ENCODE measurements at places on chromosomes 16 and 17.
A peak's percentile ranks its signal among the peaks of the same experiment; 100 is the strongest.

GRCh38 chr17:43759836-43760235 lies 1.2 kb upstream of the SOST start:
- no peak for DNase-seq

GRCh38 chr17:74730491-74731346 lies 6.3 kb upstream of the RAB37 start:
- DNase-seq: no peak

- no peak for DNase-seq
These were observed 11.6 kb downstream of the SLC52A1 start for GRCh38 chr17:5023588-5024147.

DNA sequence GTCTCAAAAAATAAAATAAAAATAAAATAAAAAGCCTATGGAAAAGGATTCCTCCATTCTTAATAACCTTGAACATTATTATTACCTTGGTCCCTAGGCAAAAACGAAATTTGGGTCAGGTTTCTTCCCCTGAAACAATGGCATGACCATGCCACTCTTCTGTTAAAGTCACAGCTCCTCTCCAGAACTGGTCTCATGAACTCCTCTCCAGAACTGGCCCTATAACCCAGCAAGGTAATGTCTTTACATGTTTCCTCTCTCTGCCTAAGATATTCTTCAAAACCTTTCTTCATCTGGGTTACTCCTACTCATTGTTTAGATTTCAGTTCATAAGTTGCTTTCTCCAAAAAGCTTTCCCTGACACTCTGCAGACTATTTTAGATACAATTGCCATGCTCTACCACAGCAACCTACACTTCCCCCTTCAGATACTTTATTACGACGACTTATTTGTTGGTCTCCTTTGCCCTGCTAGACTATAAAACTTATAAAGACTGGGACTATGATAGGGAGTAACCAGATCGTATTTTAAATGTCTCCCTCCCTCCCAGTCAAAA lies 13.5 kb downstream of the TRIM37 start:
- no peak for DNase-seq

DNA sequence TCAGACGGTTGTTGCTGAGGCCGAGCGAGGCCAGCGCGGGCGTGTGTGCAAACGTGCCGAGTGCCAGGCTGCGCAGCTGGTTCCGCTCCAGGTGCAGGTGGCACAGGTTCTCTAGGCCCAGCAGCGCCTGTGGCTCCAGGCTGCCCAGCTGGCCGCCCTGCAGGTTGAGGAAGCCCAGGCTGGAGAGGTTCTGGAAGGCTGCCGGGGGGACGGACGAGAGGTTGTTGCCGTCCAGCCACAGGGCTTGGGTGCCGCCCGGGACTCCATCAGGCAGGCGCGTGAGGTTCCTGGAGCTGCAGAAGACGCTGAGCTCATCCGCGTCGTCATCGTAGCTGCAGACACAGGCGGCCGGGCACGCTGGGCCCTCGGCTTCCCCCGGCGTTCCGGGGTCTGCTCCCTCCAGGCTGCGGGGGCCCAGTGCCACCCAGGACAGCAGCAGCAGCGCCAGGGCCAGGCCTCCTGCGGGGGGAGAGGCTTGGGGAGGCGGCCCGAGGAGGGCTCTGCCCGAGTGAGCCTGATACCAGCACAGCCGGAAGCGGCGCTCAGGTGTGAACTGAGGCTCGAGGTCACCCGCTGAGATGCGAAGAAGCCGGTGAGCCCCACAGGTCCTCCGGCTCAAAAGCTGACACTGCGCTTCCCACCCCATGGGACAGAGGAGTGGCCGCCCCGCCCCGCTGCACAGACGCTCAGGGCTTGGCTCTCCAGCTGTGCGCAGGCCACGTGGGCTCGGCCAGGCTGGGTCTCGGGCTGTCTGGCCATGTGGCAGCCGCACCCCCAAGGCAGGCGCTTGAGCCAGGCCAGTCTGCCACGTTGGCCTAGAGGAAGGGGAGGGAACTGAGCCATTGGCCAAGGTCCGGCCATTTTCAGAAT lies 1.3 kb downstream of the IGFALS start:
- DNase-seq: no peak

- DNase-seq: peak; percentile 25
These were observed 24.5 kb downstream of the RCVRN start for GRCh38 chr17:9880582-9880999.

GRCh38 chr17:73137376-73137775 lies 27.4 kb upstream of the SSTR2 start:
- no peak for DNase-seq

DNA sequence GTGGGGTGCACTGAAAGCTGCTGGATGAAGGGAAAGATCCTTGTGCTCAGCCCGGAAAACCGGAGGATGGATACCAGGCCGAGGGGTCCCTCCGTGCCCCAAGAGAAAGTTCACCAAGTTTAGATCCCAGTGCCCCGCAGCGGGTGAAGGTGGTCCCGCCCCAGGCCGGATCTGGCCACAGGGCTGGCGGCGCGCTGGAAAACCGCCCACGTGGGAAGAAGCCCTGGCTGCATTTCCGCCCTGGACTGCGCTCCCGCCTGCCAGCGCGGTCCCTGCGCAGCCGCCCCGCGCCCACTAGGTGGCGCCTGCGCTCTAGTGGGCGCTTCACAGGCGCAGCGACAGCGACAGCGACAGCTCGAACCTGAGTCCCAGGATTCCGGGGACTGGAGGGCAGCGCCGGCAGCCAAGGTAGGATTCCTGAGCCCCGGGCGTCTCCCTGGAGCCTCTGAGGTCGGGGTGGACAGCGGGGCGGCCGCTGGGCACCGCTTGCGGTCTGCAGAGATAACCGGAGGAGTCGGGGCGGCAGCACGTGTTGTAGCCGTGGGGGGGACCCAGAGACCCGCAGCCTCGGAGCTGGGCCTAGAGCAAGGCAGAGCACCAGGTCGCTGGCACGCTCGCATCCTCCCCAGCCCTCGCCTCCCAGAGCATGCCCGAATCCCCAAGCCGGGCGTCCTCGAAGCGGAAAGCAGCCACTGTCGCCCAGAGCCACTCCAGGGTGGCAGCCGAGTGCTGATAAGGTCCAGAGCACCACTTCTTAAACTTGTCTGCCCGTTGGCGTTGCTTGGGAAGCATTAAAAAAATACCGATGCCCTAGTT lies at the start of gene CHD9:
Gene CHD9 (plus strand): TSS at position 322 of the 816 bp plus-strand sequence. CDS start 101,099 bp downstream, outside the sequence.
- DNase-seq: peak; percentile 31

Data from SIG-M5 (cell line).